ENCODE measurements at places on chromosomes 12 and 14.
A peak's percentile ranks its signal among the peaks of the same experiment; 100 is the strongest.

DNA sequence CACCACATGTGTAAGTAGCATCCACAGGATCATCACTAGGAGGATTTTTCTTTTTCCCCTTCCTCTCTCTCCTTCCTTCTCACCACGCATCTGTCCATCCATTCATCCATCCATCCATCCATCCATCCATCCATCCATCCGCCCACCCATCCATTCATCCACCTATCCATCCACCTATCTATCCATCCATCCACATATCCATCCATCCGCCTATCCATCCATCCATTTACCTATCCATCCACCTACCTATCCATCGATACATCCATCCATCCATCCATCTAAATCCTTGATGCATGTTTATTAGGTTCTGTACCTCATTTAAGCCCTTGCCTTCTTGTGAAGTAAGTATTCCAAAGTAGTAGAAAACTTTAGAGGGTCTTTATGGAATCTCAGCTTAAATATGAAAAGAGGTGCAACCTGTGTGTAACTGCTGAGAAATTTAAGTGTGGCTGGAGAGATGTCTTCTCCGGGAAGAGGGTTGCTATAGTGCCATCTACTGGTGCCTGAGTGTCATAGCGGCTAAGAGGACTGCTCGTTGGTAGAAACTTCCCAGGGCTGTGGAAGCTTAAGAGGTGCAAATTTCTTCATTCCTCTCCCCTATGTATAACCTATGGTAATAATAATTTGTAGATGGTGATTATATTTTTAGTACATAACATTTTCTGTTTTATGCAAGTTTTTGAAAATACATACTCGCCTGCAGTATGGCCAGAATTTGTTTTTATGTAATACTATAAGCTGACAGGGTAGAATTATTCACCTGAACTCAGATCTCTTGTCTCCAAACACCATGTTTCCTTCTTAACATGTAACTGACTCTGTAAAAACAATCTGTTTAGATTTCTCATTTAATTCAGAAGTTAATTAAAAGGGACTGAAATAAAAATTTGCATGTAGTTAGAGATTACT is 46.0 kb downstream of the MYO1H start:
- no peak for DNase-seq

GRCh38 chr14:55851961-55852360 is 266.2 kb upstream of the PELI2 start:
- DNase-seq, result no peak

GRCh38 chr12:64400041-64400440 is 4.2 kb upstream of the XPOT start:
- peak; percentile 48 for DNase-seq

- no peak for DNase-seq
These were observed 22.7 kb downstream of the POLE start for GRCh38 chr12:132664206-132665148.

DNA sequence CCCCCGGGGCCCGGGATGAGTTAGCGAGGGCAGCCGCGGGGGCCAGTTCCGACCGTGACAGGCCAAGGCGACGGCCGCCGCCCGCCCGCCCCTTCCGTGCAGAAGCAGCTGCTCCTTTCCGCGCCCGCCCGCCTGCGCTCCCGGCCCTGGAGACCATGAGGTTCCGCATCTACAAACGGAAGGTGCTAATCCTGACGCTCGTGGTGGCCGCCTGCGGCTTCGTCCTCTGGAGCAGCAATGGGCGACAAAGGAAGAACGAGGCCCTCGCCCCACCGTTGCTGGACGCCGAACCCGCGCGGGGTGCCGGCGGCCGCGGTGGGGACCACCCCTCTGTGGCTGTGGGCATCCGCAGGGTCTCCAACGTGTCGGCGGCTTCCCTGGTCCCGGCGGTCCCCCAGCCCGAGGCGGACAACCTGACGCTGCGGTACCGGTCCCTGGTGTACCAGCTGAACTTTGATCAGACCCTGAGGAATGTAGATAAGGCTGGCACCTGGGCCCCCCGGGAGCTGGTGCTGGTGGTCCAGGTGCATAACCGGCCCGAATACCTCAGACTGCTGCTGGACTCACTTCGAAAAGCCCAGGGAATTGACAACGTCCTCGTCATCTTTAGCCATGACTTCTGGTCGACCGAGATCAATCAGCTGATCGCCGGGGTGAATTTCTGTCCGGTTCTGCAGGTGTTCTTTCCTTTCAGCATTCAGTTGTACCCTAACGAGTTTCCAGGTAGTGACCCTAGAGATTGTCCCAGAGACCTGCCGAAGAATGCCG is 699 bp downstream of the MGAT2 start:
- DNase-seq, result no peak

GRCh38 chr12:3218228-3219171 is 141.3 kb downstream of the TSPAN9 start:
- DNase-seq, result peak; percentile 48

All from NCI-H1436 treated with DMSO at 0.1 percent for 48 hours (cell line).